ENCODE measurements at places on chromosomes 16 and 17. TPM values are rescaled to one million over a fixed set of nuclear protein-coding genes. Genes with fewer than 3 reads are reported as not detected.

The HOXB13 gene
- 88.0 TPM for total RNA-seq

The CDK5R1 gene
- total RNA-seq: 1.1 TPM

- no peak for DNase-seq
These were observed 6.2 kb downstream of the FUS start for GRCh38 chr16:31186176-31186575.

DNA sequence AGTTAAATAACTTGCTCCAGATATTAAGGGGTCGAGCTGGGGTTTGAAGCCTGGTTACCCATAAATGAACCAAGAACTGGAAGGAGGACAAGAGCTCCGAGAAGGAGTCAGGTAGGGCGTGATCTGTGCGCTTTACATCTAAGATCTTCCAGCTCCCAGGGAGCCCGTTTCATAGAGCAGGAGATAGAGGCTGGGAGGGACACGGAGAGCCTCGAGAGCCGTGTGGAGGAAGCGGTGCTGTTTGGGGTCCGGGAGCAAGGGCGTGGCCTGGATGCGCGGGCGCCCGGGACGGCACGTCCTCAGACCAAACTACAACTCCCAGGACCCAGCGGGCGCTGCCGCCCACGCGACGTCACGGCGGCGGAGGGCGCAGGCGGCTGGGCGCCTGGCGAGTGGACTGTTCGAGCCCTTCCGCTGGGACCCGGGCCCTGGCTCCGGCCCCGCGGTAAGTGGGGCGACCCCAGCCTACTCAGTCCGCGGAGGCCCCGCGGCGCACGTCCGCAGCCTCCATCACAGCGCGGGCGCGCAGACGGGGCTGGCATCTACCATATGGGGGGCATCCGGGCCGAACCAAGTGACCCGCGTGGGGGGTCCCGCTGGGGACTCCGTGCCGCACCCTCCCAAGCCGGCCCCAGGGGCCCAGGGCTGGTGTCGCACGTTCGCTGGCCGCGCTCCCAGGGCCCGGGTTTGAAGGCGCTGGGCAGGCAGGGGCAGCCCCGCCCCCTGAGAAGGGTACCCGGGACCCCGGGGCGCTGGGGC lies at the start of gene BCKDK:
BCKDK (plus strand) TSS at position 352 of the 759 bp plus-strand sequence. CDS start 838 bp downstream, outside the sequence.
- DNase-seq: peak; percentile 74

The TBC1D3L gene
- total RNA-seq: 14.1 TPM

The GLG1 gene
- total RNA-seq: 99.5 TPM

DNA sequence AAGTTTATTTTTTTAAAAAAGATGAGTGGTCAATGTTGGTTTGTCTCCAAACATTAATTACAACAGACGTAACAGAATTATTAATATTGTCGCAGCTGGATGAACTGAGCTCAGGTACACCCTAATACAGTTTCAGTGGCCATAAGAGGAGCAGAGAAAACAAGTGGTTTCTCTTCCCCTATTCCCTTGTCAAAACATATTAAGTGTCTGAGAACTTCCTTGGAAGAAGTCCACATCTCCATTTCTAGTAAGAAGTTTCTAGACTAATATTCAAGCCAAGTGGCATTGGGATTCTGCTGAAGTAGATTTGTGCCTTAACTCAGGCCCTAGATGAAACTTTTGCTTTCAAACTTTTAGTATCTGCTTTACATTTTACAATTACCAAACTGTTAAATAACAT lies 47.7 kb downstream of the GNA13 start:
- DNase-seq: no peak

The ASIC2 gene
- total RNA-seq: 2.2 TPM
